ENCODE measurements at places on chromosomes 13 and 19.
A peak's percentile ranks its signal among the peaks of the same experiment; 100 is the strongest.

- DNase-seq: no peak
These were observed 281.4 kb downstream of the LHFPL6 start for GRCh38 chr13:39321574-39321973.

- DNase-seq: no peak
These were observed 266.3 kb downstream of the DNAJC15 start for GRCh38 chr13:43289470-43290255.

GRCh38 chr13:97441368-97441767 lies 7.4 kb downstream of the RAP2A start:
- DNase-seq: no peak

- DNase-seq: no peak
These were observed 27.8 kb upstream of the IGSF23 start for GRCh38 chr19:44585371-44586133.

DNA sequence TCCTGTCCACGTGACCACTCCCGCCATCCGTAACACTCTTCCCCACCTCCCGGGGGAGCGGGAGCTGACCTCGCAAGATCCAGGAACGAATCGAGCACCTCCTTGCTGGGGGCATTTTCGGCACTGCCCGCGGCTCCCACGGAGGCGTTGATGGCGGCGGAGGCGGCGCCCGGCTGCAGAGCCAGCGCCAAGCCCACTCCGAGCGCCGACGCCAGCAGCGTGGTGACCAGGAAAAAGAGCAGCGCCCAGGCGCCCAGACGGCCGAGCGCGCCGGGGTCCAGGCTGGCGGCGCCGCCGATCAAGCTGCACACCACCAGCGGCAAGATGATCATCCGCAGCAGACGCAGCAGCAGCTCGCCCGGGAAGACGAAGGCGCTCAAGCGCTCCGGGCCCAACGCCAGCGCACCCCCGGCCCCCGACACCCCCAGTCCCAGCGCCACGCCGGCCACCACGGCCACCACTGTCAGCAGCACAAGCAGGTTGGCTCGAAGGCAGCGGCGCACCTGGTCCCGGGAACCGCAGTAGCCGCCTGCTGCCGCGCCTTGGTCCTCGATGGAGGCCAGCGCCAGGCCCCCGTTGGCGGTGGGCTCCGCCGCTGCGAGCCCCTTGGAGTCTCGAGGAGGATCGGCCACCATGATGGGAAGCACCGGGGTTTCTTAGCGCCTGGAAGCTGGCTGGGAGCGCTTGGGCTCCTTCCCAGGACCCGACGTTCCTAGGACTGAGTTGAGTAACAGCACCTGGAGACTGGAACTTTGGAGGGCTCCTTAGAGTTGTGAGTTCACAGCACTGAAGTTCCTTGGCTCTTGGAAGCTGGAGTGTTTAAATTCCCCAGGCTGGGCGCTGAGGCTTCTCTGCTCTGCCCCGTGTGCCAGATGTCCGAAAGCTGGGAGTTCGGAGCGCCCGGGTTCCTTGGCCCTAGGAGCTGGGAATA lies 798 bp downstream of the SLC1A5 start:
- peak; percentile 50 for DNase-seq

- DNase-seq: no peak
These were observed 216 bp downstream of the SH2D3A start for GRCh38 chr19:6767081-6767356.

- DNase-seq: no peak
These were observed 1058.4 kb downstream of the SLITRK5 start for GRCh38 chr13:88729605-88730004.

All from SK-MEL-5 (cell line).